ENCODE measurements at places on chromosomes 5 and 9.

- no peak for DNase-seq
These were observed 89.7 kb downstream of the DAPK1 start for GRCh38 chr9:87587356-87587745.

DNA sequence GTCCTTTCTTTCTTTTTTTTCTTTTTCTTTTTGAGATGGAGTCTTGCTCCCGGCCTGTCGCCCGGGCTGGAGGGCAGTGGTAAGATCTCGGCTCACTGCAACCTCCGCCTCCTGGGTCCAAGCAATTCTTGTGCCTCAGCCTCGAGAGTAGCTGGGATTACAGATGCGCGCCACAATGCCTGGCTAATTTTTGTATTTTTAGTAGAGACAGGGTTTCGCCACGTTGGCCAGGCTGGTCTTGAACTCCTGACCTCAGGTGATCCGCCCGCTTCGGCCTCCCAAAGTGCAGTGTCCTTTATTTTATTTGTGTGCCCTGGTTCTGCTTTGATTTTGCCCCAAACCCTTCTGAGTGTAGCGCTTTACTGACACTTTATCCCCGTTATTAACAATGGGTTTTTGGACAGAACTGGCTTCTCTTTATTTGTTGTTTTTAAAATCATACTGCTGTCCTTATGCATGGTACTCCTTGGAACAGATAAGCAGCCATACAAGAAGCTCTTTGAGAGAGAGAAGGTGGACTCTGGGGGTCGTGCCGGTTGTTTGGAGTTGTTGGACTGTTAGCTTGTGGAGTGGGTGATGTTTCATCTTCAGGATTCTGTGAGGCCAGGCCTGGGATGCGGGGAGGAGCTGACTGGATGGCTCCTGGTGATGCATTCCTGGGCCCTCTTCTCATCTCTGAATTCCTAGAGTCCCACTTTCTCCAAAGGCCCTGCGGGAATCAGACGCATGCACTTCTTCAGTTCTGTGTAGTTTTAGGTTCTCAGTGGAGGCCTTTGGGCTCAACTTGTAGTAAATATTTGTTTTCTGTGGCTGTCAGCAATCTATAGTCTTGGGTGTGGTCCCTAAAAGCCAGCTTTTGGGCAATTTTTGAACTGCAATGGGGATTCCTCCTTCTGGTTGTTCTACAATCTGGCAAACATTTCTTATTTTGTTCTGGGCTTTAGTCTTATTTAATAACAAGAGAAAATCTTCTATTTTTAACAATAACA, 47.8 kb downstream of the PTTG1 start:
- DNase-seq: no peak

GRCh38 chr5:124872615-124873014, 126.2 kb upstream of the ZNF608 start:
- DNase-seq: no peak

DNA sequence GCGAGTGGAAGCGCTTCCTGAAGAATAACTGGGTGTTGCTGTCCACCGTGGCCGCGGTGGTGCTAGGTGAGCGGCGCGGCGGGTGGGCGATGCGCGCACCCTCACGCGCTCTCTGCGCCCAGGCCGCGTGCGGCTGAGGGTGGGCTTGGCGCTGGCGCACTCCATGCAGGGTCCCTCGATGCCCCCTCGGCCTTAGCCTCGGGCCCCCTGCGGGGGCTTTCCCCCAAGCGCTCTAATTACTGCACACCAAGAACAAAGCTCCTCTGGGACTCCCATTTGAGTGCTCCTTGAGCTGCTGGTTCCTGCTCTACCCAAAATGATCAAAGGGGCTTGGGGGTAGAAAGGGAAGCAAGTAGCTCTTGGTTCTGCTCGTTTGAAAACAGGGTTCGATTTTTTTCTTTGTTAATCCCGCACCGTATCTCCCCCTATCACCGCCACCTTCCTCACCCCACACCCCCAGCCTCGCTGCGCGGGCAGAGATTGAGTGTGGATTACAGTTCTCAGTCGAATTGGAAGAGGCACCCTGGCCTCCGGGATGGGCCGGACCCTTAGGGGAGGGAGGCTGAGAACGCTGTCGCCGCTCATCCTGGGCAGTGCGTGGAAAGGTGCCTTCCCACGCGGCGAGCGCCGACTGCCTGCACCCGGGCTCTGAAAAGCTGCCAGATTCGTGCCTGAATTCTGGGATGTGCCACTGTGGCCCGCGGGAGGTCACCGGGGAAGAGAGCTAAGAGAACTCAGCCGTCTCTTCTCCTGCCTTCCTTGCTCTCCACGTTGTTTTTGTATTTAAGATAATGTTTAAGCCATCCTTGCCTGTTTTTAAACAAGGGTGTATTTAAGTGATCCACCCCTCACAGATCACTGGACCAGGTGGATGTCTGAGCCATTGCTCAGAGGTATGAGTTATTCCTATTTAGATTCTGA, 697 bp downstream of the SLC1A1 start:
- DNase-seq: peak; percentile 9

- no peak for DNase-seq
These were observed 211.3 kb downstream of the MAN2A1 start for GRCh38 chr5:109900911-109901627.

DNA sequence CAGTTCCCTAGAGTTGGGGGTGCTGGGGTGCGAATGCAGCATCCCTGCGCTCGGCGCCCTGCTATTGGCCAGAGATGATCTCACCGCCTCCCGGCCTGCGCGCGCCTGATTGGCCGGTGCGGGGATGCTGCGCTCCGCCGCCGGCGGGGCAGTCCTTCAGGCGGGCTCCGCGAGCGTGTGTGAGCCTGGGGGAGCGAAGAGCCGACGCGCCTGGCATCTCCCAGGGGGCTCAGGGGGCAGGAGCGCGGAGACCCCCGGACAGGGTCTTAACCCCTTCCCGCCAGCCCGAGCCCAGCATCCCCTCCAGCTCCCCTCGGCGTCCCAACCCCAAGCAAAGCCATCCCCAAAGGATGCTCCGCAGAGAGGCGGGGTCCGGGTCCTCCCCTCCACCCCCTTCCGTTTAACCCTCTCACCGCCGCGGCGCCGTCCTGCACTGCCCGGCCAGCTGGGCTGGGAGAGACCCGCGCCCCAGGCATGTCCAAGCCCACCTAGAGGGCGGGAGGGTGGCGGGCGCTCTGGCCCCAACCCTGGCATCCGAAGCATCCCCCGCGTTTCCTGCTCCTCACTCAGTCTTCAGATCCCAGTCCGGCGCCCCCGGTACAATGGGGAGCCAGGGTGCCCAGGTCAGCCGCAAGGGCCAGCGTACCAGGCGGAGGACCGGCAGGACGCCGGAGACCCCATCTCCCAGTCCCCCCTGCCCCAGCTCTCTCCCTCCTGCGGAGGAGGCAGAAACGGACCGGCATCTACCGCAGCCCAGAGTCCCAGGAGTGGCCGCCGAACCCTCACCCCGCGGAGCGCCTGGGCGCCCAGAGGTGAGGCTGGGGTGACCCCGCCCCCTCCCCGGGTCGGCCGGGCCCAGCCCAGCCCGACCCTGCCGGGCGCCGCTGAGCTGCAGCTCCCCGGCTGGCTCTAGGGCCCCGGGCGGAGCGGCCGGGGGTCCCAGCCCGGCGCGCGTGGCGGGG, 19.3 kb upstream of the TOR2A start:
- DNase-seq: no peak

DNA sequence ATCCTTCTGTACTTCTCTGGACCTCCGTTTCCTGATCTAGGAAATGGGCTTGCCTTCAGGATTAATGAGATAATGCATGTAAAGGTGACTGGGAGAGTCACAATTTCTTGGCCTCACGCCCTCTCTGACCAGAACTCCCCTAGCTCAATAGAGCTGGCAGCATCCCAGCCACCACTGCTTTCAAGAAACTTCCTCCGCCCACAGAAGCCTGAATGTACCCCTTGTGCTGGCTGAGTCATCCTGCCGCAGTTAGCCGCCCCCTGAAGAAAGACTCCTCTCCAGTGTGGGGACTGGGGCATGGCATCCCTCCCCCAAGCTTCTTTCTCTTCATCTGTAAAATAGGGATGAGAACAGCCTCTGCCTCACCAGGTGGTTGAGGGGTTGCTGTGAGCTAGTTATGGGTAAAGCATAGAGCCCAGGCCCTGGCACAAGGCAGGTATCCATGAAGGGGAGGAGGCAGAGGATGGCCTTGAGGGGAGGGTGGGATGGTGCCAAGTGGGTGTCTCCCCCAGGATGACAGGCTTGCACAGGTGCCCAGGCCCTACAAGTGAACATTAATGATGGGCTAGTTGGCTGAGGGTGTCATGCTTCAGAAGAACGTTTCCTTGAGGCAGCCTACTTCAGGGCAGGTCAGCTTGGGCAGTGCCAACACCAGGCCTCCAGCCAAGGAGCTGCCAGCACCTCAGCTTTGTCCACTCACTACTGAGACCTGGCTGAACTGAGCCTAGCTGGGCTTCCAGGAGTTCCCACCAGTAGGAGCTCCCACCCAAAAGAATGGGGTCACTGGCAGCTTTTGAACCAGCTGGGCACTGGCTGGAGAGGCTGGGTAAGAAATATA, 3.4 kb downstream of the PDLIM4 start:
- peak; percentile 11 for DNase-seq

GRCh38 chr9:70069704-70070103, 26.1 kb downstream of the MAMDC2 start:
- no peak for DNase-seq

DNA sequence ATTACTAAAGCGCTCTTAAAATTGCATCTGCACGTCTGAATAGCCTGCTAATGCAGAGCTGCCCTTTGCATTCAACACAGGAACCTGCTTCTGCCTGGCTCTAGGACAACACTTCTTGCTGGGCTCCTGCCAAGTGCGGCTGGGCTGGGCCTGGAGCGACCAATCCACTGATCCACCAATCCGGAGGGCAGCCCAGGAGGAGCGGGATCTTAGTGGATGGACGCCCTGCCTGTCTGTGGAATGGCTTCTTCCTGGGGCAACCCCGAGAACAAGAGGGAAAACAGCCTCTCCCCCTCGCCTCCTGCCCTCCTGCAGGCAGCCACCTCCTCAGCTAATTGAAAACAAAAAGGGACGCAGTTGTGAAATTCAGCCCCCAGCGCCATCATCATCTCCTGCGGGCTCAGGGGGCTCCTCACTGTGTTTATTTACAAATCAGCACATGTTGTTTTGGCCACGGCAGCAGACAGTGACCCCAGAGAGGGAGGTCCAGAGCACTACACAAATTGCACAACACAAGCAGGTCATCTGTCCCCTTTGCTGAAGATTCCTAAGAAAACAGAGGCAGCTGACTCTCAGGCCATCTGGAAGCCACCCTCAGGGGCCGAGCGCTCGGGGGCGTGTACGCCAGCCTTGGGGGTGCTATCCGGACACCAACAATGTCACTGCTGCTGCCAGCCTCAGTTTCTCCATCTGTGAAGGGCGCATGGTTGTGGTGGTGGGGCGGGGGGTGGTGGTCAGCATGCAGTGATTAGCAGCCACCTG, 57.3 kb downstream of the GADD45G start:
- DNase-seq: no peak

GRCh38 chr5:132746954-132747615, at the start of gene CCNI2:
Gene CCNI2, plus strand, starts transcription at chr5:132747426. Its CDS starts 70 bp downstream, at chr5:132747496.
- peak; percentile 81 for DNase-seq

DNA sequence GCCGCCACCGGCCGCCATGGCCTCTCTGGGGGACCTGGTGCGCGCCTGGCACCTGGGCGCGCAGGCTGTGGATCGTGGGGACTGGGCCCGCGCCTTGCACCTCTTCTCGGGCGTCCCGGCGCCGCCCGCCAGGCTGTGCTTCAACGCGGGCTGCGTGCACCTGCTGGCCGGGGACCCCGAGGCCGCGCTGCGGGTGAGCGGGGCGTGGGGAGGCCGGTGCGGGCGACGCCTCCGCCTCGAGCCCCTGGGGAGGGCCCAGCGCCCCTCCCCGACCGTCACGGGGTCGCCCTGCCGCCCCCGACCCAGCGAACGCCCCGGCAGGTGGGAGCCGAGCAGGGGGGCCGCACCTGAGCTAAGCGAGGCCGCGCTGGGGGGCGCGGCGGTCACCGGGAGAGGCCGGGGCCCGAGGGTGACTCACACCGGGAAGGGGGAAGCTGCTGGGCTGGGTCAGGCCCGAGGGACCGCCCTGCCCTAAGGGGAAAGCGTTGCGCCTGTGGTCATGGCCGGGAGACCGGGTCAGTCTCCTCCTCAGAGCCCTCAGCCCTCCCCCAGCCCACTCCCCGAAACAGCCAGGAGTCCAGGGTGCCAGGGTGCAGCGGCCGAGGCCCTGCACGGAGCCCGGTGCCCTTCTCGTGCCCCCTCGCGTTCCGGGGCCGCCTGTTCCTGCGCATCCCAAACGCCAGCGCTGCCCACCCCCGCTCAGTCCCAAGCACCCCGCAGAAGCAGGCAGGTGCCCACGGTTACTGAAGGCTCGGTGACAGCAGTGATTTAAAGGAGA, 510 bp downstream of the NOXA1 start:
- no peak for DNase-seq

DNA sequence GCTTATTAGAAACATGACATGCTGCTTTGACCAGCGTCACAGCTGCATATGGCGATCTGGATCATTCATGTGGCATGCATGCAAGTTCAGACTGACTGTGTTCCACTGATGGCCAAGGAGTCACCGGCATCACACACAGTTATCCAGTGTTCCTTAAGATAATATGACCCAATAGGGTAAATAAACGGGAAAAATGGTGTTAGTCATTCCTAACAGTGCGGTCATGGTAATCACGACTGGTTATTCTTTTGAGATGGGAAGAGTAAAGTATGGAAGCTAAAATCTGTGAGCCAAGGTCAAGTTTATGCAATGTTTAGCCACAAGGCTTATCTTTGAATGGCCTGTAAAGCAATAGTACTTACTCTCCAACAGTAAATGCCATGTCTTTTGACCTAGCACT, 29.3 kb upstream of the LVRN start:
- no peak for DNase-seq

DNA sequence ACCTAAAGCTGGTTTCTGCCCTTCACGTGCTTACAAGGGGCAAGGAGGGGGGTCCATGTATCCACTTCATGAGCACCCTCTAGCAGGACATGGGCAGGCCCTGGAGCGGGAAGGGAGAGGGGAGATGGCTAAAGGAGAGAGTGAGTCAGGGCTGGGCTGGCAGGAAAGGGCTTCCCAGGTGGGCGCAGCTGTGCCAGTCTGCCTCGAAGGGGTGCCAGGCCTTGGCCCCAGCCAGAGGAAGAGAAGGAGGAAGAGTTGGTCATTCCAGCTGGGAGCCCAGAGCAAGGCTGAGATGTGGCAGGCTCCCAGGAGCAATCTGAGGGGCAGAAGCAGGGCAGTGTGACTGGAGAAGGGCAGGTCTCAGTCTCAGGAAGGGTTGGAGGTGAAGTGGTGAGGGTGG, 24.7 kb downstream of the TRIM14 start:
- DNase-seq: no peak

DNA sequence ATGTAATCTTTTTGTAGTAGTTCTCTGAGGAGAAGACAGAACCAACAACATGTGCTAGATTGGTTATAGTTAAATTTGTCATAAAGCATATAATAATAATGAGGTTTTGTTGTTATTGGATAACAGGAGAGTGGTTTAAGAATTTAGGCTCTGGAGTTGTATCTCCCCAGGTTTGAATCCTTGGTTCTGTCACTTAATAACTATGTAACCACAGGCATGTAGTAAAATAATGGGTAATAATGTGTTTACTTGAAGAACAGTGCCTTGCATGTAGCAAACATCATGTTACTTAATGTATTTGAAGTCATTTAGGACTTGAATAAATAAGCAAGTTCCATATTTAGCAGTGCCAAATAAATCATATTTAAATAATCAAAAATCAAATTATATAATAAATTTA, 55.8 kb downstream of the NSD1 start:
- DNase-seq: no peak
